ENCODE measurements at places on chromosomes 3 and 15. TPM values are rescaled to one million over a fixed set of nuclear protein-coding genes. Genes with fewer than 3 reads are reported as not detected.

The FETUB gene
- not detected for total RNA-seq

The POC1A gene
- total RNA-seq = 5.1 TPM

The GABRB3 gene
- total RNA-seq = 141 TPM

The ZPLD1 gene
- 0.46 TPM for total RNA-seq

The NR2E3 gene
- total RNA-seq = not detected

The MKRN2OS gene
- 0.92 TPM for total RNA-seq

The STRIT1 gene
- 2.1 TPM for total RNA-seq

The PDIA3 gene
- 67.1 TPM for total RNA-seq

The PLCH1 gene
- total RNA-seq = 30.9 TPM

The LYSMD4 gene
- total RNA-seq = 20.1 TPM

The GATM gene
- 146 TPM for total RNA-seq

The PDCD7 gene
- 22.1 TPM for total RNA-seq

The ALDH1L1 gene
- 8.5 TPM for total RNA-seq

The ACAN gene
- 3.0 TPM for total RNA-seq

All from diencephalon (tissue), 1 donor.